ENCODE measurements at places on chromosomes 1 and 21.

- no peak for DNase-seq
These were observed 2.0 kb downstream of the KCNA3 start for GRCh38 chr1:110672753-110673108.

- no peak for DNase-seq
These were observed 90.2 kb downstream of the LRRC8C start for GRCh38 chr1:89723144-89723543.

DNA sequence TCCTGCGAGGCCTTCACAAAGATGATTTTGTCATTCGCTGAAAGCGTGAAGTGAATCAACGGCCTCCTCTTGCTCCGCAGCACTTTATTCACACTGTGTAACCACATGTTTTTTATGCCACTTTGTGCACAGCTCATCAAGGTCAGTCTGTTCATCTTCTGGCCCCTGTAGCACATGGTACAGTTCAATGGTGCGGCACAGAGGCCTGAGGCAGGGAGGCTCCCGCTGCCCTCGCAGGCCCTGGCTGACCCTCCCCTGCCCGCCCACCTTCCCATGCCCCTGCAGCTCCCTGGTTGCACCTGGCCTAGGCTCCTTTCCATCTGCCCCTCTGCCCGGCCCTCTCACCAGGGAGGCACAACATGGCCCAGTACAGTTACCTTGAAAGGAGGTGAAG lies 87.5 kb downstream of the CD247 start:
- DNase-seq = no peak

DNA sequence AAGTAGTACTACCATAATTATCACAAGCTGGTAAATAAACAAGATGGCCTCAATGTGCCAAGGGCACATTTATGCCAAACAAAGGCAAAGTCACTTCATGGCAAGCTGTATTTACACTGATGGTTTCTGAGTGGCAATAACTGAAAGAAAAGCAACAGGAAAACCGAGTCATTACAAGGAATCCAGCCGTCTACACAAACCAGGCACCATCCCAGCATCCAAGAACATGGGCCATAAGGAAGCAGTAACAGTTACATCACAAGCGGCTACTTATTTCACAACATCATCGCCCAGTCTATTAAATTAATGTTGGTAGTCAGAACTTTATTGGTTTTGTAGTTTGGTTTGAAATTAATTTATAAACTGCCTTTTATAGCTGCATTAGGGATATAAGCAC lies 214.2 kb downstream of the RERE start:
- no peak for DNase-seq

DNA sequence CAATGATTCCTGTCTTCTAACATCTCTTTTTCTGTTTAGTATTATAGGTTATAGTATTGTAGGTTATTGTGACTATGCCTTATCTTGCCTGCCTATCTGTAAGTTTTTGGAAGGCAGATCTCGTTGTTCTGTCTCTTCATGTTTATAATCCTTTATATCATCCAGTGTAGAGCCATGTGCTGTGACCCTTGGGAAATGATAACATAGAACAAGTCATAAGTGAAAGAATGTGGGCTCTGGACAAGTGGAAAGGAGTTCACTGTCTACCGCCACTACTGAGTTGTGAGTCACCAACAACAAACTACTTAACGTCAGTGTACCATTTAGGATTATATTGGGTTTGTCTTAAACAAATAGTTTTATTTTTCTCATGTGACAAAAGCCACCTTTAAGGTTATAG lies 139.3 kb downstream of the LYPLAL1 start:
- no peak for DNase-seq

- no peak for DNase-seq
These were observed 623.2 kb upstream of the PKN2 start for GRCh38 chr1:88060750-88061491.

GRCh38 chr1:65147424-65148177 lies 402 bp upstream of the AK4 start:
- DNase-seq = no peak

- peak; percentile 86 for DNase-seq
These were observed 20.9 kb upstream of the VPS13D start for GRCh38 chr1:12208764-12209494.

DNA sequence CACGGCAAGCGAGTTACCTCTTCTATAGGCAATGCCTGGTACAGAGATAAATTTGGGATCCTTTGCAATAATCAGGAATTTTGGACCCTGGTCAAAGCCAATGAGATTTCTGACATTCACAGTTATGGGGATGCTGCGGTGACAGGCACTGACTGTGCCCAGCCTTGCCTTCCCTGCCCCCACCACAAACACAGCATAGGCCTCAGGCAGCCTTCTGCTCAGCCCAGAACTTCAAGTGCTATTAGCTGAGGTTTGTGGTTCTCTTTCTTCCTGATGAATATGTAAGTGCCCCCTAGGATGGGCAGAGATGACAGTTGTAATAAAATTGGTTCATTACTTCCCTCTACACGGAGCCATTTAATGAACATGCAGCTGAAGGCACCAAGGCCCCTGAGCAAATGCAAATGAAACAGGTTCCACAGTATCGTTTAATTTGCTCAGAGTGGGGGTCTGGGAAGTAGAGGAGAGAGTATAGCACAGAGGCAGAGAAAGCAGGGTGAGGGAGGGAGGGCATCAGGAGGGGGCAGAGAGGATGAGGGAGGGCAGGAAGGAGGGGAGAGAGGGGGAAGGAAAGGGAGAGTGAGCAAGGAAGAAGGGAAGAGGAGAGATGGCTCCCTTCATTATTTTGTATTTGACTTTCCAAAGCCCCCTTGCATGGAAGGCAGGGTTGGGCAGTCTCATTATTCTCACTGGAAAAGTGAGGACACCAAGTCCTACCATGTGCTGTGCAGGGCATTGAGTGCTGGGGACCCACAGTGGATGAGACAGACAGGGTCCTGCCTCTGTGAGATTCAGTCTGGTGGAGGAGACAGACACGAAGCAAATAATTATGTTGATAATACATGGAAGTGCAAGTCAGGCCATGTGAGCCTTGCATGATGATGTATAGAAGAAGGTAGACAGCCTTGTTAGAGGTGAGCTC lies 513.0 kb downstream of the PTPRU start:
- no peak for DNase-seq

DNA sequence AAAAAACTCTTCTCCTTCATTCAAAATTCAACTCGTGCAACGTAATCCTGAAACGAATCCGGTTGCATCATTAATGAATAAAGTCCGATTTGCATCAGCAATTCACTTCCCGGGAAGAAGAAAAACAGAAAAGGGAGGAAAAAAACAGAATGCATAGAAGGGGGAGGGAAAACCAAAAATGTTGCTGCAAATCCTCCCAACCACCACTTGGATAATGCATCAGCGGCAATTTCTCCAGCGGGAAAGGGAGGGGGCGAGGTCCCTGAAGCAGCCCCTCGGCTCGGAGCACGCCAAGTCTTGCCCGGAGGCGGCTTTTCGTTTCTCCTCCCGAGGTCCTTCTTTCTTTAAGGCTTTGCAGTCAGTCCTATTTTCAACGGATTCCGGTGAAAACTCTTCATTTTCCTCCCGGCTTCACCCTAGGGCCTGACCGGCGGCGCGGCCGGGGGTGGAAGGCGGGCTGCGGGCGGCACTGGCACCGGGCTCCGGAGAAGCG lies 723 bp downstream of the CDC42BPA start:
- DNase-seq = no peak

GRCh38 chr1:162168261-162168660 lies 98.8 kb downstream of the NOS1AP start:
- DNase-seq = no peak

GRCh38 chr1:217982331-217983050 lies 302.6 kb upstream of the RRP15 start:
- DNase-seq = no peak

GRCh38 chr1:2378956-2379732 lies 12.2 kb downstream of the MORN1 start:
- no peak for DNase-seq

DNA sequence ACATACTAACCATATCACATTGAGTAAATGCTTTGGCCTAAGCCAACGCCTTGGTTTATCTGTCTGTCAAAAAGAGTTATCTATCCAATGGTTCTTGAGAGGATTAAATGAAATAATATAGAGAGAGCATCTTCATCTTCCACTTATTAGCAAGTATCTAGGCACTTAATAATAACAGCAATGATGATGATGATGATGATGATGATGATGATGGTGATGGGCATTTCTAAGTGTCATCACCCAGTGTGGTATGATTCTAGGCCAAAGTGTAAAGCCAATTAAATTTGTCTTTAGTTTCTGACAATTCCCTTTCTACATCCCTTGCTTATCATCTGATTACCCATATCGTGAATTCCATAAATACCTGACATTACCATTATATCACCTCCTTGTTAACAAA lies 65.7 kb upstream of the LRRC53 start:
- DNase-seq = no peak

DNA sequence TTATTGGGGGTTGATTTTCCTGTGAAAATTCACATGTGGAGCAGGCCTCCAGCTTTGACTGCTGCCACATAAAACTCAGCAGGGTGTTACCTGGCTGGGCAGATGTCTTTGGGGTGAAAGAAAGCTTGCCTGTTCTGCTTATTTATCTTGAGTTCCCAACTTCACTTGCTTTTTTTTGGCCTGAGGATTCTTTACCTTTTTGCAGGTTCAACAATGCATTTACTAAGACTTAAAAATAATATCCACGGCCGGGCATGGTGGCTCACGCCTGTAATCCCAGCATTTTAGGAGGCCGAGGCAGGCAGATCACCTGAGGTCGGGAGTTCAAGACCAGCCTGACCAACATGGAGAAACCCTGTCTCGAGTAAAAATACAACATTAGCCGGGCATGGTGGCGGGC lies 509.1 kb downstream of the KIF26B start:
- no peak for DNase-seq

DNA sequence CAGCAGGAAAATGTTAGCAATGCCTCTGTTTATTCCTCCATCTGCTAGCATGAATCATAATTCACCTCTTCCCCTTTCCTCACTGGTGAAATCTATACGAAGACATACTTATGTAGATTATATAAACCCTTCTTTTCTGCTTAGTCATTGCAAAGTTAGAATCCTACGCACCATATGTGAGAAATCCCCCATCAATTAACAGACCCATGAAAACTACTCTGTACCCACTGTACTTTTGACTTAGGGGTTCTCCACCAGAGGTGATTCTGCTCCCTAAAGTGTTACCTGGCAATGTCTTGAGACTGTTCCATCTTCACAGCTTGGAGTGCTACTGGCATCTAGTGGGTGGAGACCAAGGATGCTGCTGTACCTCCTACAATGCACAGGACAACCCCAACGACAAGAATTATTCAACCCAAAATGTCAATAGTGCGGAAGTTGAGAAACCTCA lies 49.6 kb upstream of the KCTD3 start:
- DNase-seq = no peak

DNA sequence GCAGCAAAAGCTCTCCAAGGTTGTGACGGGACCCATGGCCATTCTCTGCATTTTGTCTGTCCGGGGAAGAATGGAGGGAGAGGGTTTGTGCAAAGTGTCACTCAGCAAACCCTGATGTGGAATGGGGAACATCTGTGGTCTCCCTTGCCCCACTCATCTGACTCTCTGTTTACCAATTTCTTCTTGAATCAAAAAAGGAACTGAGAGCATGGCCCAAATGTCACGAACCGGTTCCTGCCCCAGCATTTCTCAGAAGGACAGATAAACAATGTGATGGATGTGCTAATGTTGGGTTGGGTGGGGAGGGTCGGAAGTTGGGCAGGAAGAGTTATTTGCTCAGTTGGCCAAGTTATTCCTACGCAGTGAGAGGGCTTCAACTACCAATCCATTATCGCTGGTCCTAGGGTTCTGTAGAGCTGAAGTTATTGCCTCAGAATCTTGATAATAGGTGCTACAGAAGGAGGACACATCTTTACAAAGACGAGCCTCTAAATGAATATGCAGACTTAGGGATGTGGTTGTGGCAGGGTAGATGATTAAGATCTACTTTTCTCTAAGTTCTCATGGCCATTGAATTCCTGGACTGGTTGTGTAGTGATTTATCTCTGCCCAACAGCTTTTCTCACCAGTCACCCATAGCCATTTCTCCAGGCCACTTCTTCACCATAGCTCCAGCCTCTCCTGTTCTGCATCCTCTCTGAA lies 9.6 kb upstream of the DUSP12 start:
- DNase-seq = no peak

DNA sequence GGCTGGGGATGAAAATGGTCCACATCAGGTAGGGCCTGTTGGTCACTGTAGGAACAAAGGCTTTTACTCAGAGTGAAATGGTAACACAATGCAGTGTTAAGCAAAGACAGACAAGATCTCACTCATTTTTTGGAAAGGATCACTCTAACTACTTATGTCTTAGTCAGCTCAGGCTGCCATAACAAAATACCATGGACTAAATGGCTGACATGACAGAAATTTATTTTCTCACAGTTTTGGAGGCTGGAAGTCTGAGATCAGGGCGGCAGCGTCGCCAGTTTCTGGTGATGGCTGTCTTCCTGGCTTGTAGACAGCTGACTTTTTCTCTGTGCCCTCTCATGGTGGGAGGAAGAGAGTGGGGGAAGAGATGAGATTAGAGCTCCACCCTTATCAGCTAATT lies 10.2 kb upstream of the MAGI3 start:
- DNase-seq = no peak

Measured in stimulated activated CD8-positive, alpha-beta memory T cell treated with anti-CD3 and anti-CD28 coated beads, Interleukin-7, amount 100 ng/mL, for 1 hour (primary cell).